ENCODE measurements at places on chromosomes 2 and 18. TPM values are rescaled to one million over a fixed set of nuclear protein-coding genes. Genes with fewer than 3 reads are reported as not detected.

DNA sequence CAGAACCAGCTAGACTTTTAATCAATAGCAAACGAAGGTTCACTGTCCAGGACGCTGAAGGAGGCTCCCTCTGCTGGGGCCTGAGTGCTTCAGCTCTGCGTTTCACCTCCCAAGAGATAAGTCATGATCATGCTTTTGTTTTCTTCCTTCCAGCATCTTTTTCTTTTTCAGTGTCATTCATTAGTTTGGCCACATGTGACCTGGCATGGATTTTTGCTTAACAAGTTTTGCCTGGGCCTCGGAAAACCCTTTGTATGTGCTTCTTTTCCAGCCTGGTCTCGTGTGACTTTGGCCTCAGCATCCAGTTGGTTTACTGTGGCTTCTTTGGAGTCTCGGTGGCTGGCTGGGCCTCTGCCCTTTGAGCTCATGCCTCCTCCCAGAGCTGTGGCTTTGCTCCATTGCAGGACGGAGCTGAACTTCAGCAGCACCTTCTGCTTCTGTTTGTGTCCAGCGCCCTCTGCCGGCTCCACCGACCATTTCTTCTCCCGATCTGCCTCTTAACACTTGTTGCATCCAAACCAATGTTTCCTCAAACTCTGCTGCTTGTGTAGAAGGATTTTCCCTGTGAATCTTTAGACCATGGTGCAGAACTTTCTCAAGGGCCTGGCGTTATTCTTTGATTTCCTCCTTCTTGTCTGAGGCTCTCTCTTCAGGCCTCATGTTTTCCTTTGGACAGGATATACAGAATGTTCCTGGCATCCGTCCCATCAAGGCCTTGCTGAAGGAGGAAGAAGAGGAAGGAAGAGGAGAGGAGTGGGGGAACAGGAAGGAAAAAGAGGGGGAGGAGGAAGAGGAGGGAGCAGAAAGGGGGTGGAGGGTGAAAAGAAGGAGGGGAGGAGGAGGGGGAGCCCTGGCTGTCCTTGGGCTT is 23.6 kb upstream of the HES6 start:
- no peaks in the 10 kb centered on the region for H3K27me3 ChIP-seq
- DNase-seq = peak; percentile 54
- no peak overlapping the region for H3K27ac ChIP-seq
- no peak overlapping the region for H3K4me3 ChIP-seq

The ACTG2 gene
- polyA plus RNA-seq = 0.13 TPM

The CXCR4 gene
- polyA plus RNA-seq = 1,161 TPM

The EIF2AK2 gene
- polyA plus RNA-seq = 18.8 TPM

The M1AP gene
- not detected for polyA plus RNA-seq

GRCh38 chr18:57223144-57223870 is 76.4 kb downstream of the BOD1L2 start:
- H3K27ac ChIP-seq = no peak overlapping the region
- H3K27me3 ChIP-seq = peaks cover 20% of the 10 kb centered on the region
- H3K4me3 ChIP-seq = no peak overlapping the region
- H3K36me3 ChIP-seq = no peaks in the 10 kb centered on the region
- no peak for DNase-seq
- H3K4me1 ChIP-seq = no peaks in the 10 kb centered on the region

GRCh38 chr2:47336259-47337238 is 66.4 kb upstream of the MSH2 start:
- H3K27me3 ChIP-seq = peaks cover 2% of the 10 kb centered on the region
- peaks cover 20% of the 10 kb centered on the region for H3K4me1 ChIP-seq
- no peak for DNase-seq
- H3K4me3 ChIP-seq = no peak overlapping the region

The RAB3GAP1 gene
- polyA plus RNA-seq = 14.6 TPM

- no peak overlapping the region for H3K27ac ChIP-seq
- no peak for DNase-seq
- peaks cover 2% of the 10 kb centered on the region for H3K27me3 ChIP-seq
- no peak overlapping the region for H3K4me3 ChIP-seq
- no peaks in the 10 kb centered on the region for H3K36me3 ChIP-seq
- no peaks in the 10 kb centered on the region for H3K4me1 ChIP-seq
Measured at GRCh38 chr18:22668496-22668895, 250.8 kb upstream of the CTAGE1 start.

The SF3B6 gene
- 161 TPM for polyA plus RNA-seq

The GULP1 gene
- polyA plus RNA-seq = not detected

GRCh38 chr2:241894056-241894641 is 24.6 kb downstream of the RTP5 start:
- DNase-seq = no peak
- H3K4me3 ChIP-seq = no peak overlapping the region
- H3K27ac ChIP-seq = no peak overlapping the region
- H3K36me3 ChIP-seq = peaks cover 6% of the 10 kb centered on the region
- peaks cover 19% of the 10 kb centered on the region for H3K4me1 ChIP-seq

The ABCG5 gene
- polyA plus RNA-seq = not detected

The SERPINB10 gene
- polyA plus RNA-seq = not detected

The ZBTB7C gene
- not detected for polyA plus RNA-seq

DNA sequence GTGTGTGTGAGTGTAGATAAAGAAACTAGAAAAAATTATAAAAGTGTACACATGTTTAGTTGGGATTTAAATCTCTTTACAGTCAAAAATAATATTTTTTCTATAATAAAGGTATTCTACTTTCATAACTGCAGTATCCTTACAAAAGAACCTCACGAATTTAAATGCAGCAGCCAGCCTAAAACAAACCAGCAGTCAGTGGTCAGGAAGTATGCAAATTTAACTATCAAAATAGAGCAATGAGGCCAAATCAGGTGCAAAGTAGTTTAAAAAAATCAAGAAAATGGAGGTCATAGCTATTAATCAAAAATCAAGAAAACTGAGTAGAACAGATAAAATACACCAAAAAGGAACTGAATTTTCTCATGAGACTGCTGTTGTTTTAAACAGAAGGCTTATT is 407.1 kb downstream of the CDH19 start:
- H3K4me3 ChIP-seq = no peak overlapping the region
- no peak overlapping the region for H3K27ac ChIP-seq
- no peaks in the 10 kb centered on the region for H3K36me3 ChIP-seq
- H3K4me1 ChIP-seq = no peaks in the 10 kb centered on the region
- no peak for DNase-seq

DNA sequence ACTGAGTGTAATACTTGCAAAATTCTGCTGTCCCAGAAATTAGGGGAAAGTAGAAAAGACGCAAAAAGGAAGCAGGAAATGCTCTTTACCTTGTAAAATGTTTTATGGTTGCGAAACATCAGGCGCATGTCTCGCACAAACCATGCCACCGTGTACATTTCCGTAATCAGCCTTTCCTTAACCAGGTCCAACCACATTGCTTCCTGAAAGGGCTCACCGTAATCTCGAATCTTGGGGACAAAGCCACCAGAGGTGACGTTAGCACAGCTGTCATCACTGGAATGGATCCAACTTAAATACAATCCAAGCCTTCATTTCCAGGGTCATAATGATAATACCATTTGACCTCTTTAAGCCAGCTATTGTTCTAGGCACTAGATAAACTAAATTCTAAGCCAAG is 49.3 kb downstream of the SP110 start:
- H3K27me3 ChIP-seq = no peaks in the 10 kb centered on the region
- H3K27ac ChIP-seq = peak overlapping the region; percentile 93
- peaks cover 88% of the 10 kb centered on the region for H3K36me3 ChIP-seq
- H3K4me3 ChIP-seq = peak overlapping the region; percentile 73
- peaks cover 21% of the 10 kb centered on the region for H3K4me1 ChIP-seq

DNA sequence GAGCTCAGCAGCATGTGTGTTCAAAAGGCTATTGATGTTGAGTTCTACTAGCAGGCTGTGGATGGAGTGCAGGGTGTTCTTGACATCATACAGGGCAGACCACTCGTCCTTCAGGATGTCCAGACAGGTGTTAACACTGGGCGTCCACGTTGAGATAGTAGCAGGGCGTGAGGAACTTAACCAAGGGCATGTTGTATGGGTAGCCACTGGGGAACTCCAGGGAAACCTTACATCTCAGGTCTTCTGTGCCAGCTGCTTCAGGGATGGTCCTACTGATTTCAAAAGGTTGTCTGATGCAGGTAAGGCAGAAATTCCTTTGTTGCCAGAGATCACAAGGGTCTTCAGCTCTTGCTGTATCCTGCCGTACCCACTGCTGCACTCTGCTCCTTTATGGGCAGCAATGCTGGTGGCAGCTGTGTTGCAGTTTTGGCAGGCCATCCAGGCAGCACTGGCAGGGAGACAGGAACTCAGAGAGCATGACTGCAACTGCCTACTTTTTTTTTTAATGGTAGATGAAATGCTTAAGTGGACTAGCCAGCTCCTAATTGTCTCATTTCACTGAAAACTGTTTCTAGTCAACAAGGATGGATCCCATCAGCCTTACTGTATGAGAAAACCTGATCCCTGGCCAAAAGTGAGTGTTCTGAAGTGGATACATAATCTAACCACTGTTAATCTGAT is 32.4 kb upstream of the RBBP8 start:
- H3K27me3 ChIP-seq = no peaks in the 10 kb centered on the region
- H3K36me3 ChIP-seq = no peaks in the 10 kb centered on the region
- H3K27ac ChIP-seq = no peak overlapping the region
- H3K4me3 ChIP-seq = no peak overlapping the region

GRCh38 chr2:113200736-113201490 is 27.1 kb downstream of the PSD4 start:
- H3K27me3 ChIP-seq = no peaks in the 10 kb centered on the region
- no peak overlapping the region for H3K4me3 ChIP-seq
- no peak for DNase-seq
- peaks cover 33% of the 10 kb centered on the region for H3K4me1 ChIP-seq

DNA sequence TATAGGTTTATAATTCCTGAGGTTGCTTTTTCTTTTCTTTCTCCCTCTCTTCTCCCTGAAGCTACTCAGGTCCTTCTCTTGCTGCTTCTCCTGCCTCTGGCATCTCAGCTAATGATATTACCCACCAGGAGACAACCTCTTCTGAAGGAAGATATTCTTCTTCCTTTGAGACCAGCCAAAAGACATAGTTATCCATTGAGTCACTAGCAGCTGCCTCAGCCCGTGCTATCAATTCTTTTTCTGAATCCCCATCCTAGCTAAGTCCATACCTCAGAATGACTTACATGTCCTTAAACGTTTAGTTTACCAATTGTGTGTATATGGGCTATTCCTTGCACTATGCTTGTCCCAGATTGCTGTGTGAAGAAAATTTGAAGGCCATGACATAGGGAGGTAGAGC is 25.0 kb upstream of the RNF103 start:
- peaks cover 4% of the 10 kb centered on the region for H3K27me3 ChIP-seq
- no peak for DNase-seq
- no peak overlapping the region for H3K27ac ChIP-seq
- no peaks in the 10 kb centered on the region for H3K4me1 ChIP-seq
- H3K4me3 ChIP-seq = no peak overlapping the region
- H3K36me3 ChIP-seq = peaks cover 32% of the 10 kb centered on the region

The CDH20 gene
- not detected for polyA plus RNA-seq

DNA sequence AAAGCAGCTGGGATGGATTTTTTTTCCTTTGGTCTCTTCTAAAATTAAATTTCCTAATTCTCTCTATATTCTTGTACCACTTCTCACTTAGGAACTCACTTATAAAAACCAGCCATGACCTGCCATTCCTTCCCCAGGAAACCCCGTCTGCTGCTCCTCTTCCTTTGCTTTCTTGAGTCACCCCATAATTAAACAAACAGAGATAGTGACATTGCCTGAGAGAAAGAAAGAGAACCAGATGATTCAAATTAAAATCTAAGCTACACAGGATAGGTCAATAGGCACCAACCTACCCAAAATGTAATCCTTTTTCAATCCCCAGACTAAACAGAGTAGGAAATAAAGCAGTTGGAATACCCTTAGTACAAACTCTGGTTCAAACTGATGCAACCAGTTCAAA is 9.7 kb downstream of the STK39 start:
- no peak for DNase-seq
- no peak overlapping the region for H3K27ac ChIP-seq
- H3K27me3 ChIP-seq = no peaks in the 10 kb centered on the region
- peaks cover 4% of the 10 kb centered on the region for H3K36me3 ChIP-seq
- peaks cover 23% of the 10 kb centered on the region for H3K4me1 ChIP-seq
- H3K4me3 ChIP-seq = no peak overlapping the region

DNA sequence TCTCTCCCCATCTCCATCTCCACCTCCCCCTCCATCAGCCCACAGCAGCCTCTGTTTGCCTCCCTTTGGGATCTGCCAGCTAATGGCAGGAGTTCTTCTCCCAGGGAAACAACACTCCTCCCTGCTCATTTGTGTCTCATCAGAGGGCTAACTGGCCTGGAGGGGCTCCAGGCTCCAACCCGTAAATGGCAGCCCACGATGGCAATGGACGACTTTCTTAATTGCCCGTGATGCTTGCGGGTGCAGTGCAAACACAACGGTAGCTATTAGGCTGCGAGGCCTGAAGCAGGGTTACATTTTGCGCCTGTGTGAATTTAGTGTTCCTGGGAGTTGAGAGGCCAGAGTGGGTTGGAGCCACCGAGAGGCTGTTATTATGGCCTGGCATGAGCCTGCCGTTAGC is 285.1 kb downstream of the TNS1 start:
- H3K4me3 ChIP-seq = no peak overlapping the region
- peaks cover 7% of the 10 kb centered on the region for H3K4me1 ChIP-seq
- H3K36me3 ChIP-seq = peaks cover 2% of the 10 kb centered on the region
- no peak for DNase-seq
- H3K27ac ChIP-seq = no peak overlapping the region

GRCh38 chr2:129738799-129739198 is 240.7 kb upstream of the RAB6C start:
- no peak overlapping the region for H3K4me3 ChIP-seq
- no peak overlapping the region for H3K27ac ChIP-seq
- no peaks in the 10 kb centered on the region for H3K36me3 ChIP-seq
- no peaks in the 10 kb centered on the region for H3K27me3 ChIP-seq
- DNase-seq = no peak

The OTX1 gene
- not detected for polyA plus RNA-seq

DNA sequence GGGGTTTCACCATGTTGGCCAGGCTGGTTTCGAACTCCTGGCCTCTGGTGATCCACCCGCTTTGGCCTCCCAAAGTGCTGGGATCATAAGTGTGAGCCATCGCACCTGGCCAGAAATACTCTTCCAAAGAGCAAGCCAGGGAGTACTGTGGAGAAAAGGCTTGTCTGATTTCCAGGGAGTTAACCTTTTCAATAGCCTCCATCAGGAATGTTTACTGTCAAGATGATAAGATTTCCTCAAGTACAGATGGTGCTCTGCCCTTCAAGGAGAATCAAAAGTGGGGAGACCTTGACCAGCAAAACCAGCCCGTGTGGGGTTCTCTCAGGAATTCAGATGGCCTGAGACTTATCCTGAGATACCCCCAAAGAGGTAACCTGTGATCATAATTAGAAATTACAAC is 237.2 kb downstream of the PRKCE start:
- H3K4me3 ChIP-seq = no peak overlapping the region
- peaks cover 54% of the 10 kb centered on the region for H3K4me1 ChIP-seq
- no peak overlapping the region for H3K27ac ChIP-seq
- H3K36me3 ChIP-seq = no peaks in the 10 kb centered on the region

All from naive thymus-derived CD8-positive, alpha-beta T cell (primary cell).